KG1 (cell line): ENCODE measurements at places on chromosomes 6 and 20.

- no peak for DNase-seq
These were observed 1.5 kb downstream of the SOX18 start for GRCh38 chr20:64047968-64048401.

DNA sequence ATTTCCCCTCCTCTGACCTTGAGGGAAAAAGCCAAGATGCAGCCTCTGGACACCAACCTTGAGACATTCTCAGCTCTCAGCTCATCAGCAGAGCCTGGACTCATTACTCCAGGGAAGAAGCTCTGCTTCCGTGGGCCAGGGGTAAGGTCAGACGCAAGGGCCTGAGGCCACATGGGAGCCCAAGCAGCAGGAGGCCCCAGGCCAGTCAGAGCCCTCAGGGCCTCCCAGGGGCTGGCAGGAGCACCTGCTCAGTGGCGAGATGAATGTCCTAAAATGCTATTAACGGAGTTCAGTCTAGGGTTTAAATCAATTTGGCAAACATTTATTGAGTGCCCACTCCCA, 208.6 kb downstream of the ERMARD start:
- no peak for DNase-seq

DNA sequence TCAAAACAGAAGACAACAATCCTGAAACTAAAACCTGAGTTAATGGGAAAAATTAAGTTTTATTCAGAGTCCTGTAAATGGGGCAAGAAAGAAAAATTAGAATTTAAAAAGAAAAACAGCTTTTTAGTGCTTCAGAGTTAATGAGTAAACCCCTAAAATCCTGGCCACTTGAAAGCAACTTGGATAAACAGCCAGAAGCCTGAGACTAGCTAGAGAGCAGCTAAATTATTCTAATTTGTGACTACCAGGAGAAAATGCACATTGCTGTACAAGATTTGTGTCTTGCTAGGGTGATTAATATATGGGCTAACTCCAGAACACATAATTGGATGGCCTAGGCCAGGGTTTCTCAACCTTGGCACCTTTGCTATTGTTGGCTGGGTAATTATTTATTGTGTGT, 62.4 kb upstream of the ARG1 start:
- DNase-seq, result no peak

- DNase-seq, result no peak
These were observed 263.5 kb downstream of the TFAP2A start for GRCh38 chr6:10151144-10151915.

DNA sequence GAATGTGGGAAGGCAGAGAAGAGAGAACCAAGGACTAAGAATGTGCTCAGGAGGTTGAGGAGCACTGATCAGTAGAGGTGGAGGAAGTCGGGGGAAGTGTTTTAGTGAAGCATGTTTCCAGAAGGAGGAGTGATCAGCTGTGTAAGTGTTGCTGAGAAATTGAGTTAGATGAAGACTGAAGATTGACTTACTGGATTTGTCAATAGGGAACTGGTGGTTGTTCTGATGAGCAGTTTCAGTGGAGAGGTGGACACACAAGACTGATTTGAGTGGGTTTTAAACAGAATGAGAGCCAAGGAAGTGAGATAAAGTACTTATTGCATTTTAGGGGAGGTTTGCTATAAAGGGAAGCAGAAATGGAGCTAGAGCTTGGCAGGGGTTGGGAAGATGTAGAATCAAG, 182.6 kb downstream of the CDKAL1 start:
- DNase-seq, result no peak
